Hepatocyte (in vitro differentiated cells): ENCODE measurements at places on chromosomes 6 and 20. TPM values are rescaled to one million over a fixed set of nuclear protein-coding genes. Genes with fewer than 3 reads are reported as not detected.
A peak's percentile ranks its signal among the peaks of the same experiment; 100 is the strongest.

DNA sequence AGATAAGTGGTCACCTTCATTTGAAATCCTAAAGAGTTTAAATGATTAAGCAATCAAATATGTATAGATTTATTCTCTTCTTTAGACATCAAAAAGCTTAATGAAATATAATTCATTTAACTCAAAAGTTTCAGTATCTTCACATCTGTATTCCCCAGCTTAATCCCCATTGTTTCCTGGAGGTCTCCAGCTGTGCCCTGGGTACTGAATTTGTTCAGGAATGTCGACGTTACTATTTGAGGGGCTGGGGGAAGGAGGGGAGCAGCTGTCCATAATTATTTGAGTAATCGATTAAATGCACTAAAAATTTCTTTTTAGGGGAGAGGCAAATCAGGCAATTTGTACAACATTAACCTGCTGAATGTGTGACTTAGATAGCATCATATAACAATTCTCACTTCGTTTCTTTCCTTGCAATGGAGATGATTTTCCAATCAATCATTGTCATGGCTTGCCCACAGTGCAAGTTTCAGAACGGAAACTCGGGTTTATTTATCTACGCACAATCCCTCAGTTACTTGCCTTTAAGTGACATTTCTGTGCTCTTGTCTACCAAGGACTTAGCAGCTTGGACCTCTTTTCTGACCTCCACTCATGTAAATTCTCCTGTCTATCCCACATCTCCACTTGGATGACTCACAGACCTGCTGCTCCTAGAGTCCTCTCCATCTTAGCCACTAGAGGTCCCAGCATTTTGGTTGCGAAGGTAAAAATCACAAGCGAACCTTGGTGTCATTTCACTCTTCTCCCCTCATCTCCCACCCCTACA, 3.9 kb downstream of the DOK5 start:
- peak; percentile 19 for DNase-seq

Gene OPRL1
- polyA plus RNA-seq = 0.50 and 0.90 TPM in 2 replicates

GRCh38 chr6:135922746-135923145, 71.2 kb downstream of the PDE7B start:
- DNase-seq = peak; percentile 43

DNA sequence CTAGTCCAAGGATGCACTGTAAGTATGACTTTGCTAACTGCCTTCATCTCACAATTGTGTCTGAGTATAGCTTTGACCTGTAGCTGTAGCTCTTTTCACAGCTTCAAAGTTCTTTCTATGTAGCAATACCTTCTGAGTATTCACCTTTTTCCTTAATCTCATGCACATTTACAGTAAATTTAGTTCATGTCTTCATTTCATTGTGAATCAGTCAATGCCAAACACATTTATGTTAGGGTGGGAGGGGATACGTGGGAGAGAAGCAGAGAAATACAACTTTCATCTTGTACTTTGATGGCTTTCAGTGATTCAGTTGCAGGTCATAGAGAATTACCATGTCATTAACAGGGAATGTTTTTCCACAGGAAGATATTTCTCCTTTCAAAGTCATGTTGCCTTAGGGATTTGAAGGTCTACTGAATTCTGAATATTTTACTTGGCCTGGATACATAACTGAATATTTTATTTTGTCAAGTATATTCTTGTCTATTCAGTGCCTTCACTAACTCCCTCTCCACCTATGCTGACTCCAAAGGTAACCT, 119.2 kb downstream of the TINAG start:
- no peak for DNase-seq

GRCh38 chr6:99995916-99996315, 1.9 kb upstream of the MCHR2 start:
- no peak for DNase-seq

GRCh38 chr20:43238833-43239232, 49.1 kb upstream of the PTPRT start:
- DNase-seq = peak; percentile 21

- DNase-seq = no peak
Measured at GRCh38 chr20:50218987-50219435, 28.4 kb downstream of the CEBPB start.

Gene MLN
- 0.86 and 1.1 TPM in 2 replicates for polyA plus RNA-seq

DNA sequence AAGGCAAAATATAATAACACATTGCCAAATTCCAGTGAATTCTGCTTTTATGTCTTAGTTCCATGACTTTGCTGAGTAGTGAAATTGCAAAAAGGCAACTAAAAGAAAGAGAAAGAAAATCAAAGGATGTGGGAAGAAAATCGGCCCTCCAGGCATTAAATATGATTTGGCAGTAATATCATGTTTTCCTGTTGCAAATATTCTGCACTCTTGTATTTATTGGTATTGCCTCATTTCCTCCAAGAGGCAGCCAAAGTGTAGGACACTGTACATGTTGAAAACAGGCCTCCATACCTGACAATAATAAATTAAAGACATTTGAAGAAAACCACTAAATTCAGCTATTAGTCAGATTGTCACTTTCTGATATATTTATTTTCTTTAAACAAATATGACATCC, 460.0 kb upstream of the NOX3 start:
- no peak for DNase-seq

DNA sequence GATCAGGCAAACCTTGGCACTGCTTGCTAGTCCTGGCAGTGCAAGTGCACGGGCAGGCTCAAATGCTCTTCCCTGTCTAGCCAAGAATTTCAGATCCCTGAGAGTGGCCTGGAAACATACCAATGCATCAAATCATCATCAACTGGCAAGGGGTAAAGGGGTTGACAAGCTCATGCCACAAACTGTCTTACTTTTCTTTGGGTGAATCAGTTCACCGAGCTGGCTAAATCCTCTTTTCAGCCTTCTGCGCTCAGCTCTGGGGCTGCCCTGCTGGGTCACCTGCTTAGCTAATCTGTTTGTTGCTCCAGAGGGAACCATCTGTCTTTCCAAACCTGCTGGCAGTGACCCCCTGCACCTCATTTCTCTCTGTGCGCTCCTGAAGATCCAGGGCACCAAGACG, 59.5 kb downstream of the LYRM4 start:
- DNase-seq = no peak

- DNase-seq = peak; percentile 35
Measured at GRCh38 chr6:150514806-150515380, 84.8 kb upstream of the PLEKHG1 start.

Gene TMC2
- not detected in 2 replicates for polyA plus RNA-seq

- no peak for DNase-seq
Measured at GRCh38 chr6:48101290-48101689, 9.7 kb downstream of the PTCHD4 start.

Gene PDE7B
- polyA plus RNA-seq = 1.2 and 3.4 TPM in 2 replicates

DNA sequence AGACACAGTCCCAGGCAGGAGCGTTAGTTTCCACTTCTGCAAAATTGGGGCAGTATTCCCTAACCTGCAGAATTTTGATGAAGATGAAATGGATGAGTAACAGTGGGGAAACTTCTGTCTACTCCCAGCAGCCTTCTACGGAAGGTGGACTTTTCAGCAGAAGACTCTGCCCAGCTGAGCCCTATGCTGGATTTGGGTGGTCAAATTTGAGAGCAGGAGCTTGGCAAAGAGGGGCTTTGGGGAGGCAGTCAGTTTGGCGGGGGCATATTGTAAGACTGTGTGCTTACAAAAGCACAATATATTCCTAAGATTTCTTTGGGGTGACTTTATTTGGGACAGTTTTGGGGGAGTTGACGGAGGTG, 5.4 kb upstream of the SDCBP2 start:
- no peak for DNase-seq

Gene KCNK16
- 0.12 TPM in 1 of 2 replicates, not detected in the other for polyA plus RNA-seq

Gene SIGLEC1
- 0.11 and 0.62 TPM in 2 replicates for polyA plus RNA-seq

- DNase-seq = no peak
Measured at GRCh38 chr20:42027746-42028268, 409.6 kb upstream of the CHD6 start.

DNA sequence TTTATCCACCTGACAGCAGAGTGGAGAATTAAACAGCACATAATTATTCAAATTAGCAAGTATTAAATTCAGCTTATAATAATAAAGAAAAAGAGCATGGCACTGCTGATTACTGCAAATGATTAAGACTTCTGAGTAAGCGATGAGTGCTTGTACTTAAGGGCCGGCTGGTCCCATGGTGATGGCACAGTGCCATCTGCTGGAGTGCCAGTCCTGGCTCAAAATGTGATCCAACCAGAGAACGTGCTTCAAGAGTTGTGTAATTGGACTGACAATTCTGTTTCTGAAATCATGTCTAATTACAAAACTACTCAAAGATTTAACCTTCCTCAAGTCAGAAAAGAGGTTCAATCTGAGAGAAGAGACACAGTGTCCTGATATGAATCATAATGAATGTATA, 181.6 kb upstream of the RGS17 start:
- DNase-seq = peak; percentile 52

DNA sequence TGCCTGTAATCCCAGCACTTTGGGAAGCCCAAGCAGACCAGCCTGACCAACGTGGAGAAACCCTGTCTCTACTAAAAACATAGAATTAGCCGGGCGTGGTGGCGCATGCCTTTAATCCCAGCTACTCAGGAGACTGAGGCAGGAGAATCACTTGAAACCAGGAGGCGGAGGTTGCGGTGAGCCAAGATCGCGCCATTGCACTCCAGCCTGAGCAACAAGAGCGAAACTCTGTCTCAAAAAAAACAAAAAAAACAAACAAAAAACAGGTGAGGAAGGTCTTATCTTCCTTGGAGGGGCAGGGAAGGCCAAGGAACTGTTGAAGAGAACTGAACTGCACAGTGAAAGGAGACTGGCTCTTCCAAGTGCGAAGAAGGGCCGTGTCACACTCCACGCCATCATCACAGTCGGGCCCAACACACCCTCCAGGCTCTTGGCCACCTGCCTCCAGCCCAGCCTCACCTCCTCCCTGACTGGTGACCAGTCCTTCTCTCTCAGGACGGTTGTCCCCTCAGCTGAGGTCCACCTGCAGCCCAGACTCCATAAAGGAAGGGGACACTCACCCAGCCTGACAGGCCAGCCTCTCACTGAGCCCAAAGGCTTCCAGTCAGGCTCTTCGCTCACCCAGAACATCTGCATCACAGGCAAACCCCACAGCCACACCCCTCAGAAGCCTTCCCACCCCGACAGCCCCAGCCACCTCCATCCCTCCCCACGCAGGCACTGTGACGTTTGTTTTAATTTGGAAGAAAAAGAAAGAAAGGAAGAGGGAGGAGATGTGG, 4.1 kb downstream of the ZC3H12D start:
- no peak for DNase-seq

Gene DLK2
- 1.8 and 2.1 TPM in 2 replicates for polyA plus RNA-seq

- DNase-seq = no peak
Measured at GRCh38 chr6:116369964-116370759, 585 bp upstream of the DSE start.

DNA sequence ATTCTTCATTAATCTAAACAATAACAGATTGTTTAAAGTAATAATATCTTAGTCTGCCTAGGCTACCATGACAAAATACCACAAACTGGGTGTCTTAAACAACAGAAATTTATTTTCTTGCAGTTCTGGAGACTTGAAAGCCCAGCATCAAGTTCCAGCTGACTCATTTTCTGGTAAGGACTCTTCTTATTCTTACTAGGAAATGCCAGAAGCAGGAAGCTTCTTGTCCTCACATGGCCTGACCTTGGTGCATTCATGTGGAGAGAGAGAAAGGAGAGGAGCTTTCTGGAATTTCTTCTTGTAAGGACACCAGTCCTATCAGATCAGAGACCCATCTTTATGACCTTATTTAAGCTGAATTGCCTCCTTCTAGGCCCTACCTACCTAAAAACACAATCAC, 110.5 kb downstream of the ANKRD60 start:
- no peak for DNase-seq

Gene HTR1E
- polyA plus RNA-seq = 3.4 and 4.3 TPM in 2 replicates

Gene IRF4
- polyA plus RNA-seq = 0.02 TPM in 1 of 2 replicates, not detected in the other

Gene TP53INP2
- 8.4 and 10.6 TPM in 2 replicates for polyA plus RNA-seq

Gene CD93
- 0.07 and 0.17 TPM in 2 replicates for polyA plus RNA-seq

DNA sequence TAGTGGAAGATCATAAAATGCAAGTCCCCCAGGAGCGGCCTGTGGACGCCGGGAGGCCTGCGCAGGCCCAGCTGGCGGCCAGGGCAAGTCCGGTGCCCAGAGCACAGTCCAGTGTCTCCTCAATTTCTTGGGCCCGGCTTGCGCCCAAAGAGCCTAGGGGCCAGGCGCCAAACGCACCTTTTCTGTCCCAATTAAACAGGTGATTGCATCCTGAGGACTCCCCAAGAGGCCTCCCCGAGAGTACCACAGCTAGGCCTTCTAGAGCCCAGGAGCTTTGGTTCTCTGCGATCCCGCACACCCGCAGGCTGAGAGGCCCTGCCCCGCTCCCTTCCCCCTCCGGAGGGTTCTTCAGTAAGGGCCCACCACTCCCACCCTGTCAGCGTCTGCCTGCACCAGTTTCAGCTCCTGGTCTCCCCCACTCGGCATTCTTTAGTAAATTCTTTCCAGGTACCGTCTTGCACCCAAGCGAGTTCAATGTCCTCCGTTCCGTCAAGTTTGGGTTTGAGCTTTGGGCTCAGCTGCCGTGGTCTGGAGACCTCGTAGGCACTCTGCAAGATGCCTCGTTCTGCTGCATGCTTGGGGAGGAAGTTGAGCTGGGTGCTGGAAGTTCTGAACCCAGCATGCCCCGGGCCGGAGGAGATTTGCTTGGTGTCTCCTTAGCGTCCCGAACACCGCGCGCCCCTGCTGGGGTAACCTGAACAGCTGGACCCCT, 3.9 kb upstream of the NKX2-2 start:
- no peak for DNase-seq
